ENCODE measurements at places on chromosomes 2 and 18.

GRCh38 chr2:70574618-70575017 is 21.0 kb upstream of the TGFA start:
- DNase-seq = no peak

GRCh38 chr2:150532020-150532419 is 44.6 kb upstream of the RND3 start:
- DNase-seq = no peak

- DNase-seq = peak; percentile 74
Measured at GRCh38 chr2:195498839-195499490, 158.1 kb upstream of the SLC39A10 start.

DNA sequence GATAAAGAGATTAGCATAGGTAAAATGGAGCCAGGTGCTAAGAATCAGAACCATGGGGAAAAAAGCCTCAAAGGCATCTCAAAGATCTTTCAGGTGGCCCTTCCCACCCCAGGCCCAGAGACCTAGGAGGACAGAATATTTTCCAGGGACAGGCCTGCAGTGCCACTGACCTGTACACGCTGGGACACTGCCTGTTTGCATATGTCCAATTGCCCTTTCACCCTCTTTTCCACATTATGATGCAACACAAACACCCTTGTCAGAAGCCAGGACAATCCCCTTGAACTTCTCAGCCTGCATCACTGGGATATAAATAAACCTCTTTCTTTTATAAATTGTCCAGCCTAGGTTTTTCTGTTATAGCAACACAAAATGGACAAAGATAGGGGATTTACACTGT is 419.1 kb downstream of the TRIB2 start:
- no peak for DNase-seq

- DNase-seq = no peak
Measured at GRCh38 chr2:231009236-231009919, 13.5 kb downstream of the SPATA3 start.

GRCh38 chr2:151900331-151900730 is 72.1 kb upstream of the ARL5A start:
- DNase-seq = no peak

- DNase-seq = peak; percentile 12
Measured at GRCh38 chr2:20103530-20103929, 52.1 kb upstream of the LAPTM4A start.

GRCh38 chr2:136443661-136444060 is 321.7 kb upstream of the THSD7B start:
- no peak for DNase-seq

GRCh38 chr2:237724811-237725478 is 73.6 kb upstream of the RBM44 start:
- DNase-seq = no peak

DNA sequence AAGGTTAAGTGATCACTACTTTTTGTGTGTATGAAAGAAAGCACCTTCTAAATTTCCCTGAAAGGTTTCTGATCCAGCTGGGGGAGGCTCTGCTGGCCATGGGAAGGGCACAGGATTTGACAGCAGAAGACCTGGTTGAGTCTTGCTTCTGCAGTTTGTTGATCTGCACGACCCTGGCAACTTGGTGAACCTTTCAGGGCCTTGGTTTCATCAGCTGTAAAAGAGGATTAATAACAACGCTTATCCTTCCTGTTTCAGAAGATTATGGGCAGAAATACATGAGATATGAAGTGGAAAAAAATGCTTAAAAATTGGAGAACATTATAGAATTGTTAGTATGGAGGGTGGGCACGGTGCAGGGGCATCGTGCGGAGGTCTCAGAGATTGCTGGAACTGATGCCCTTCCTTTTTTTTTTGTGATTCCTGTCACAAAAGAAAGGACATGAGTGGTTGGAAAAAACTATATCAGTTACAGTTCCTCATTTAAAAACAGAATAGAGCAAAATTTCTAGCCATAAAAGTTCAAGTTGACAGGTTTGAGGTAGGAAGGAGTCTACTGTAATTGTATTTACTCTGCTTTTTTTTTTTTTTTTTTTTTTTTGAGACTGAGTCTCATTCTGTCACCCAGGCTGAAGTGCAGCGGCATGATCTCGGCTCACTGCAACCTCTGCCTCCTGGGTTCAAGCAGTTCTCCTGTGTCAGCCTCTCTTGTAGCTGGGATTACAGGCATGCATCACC is 47.4 kb downstream of the MFSD6 start:
- no peak for DNase-seq

DNA sequence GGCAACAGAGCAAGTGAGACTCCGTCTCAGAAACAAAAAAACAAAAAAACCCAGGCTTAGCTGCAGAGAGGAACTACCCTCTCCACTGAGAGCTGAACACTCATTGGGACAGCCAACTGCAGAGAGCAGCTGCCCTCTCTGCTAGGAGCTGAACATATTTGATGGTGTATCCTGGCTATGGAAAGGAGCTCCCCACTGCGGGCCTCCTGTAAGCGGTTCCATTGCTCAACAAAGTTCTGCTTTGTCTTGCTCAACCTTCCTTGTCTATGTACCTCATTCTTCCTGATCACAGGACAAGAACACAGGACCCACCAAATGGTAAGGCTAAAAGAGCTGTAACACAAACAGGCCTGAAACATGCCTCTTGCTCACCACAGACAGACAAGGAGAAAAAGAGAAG is 246.3 kb upstream of the LRRTM4 start:
- DNase-seq = no peak

GRCh38 chr2:239150125-239151011 is 250.5 kb downstream of the HDAC4 start:
- no peak for DNase-seq

DNA sequence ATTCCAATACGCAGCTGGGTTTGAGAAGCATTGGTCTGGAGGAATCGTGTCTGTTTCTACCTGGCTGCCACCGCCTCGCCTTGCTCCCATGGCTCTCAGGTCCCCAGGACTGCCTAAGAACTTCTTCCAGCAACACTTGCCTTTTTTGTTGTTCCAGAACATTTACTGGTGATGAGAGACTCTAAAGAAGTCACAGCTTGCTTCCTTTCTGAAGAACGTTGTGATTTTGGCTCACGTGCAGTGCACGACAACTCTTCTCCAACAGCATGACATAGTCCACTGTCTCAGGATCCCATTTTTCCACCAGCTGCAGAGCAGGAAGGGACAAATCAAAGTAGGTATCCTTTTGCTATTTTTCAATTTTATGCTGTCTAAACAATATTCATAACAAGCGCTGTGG is 940.9 kb downstream of the SLC4A3 start:
- DNase-seq = no peak

- peak; percentile 9 for DNase-seq
Measured at GRCh38 chr2:235836491-235836911, 331.7 kb downstream of the GBX2 start.

- DNase-seq = no peak
Measured at GRCh38 chr2:168519534-168520308, 63.6 kb downstream of the CERS6 start.

DNA sequence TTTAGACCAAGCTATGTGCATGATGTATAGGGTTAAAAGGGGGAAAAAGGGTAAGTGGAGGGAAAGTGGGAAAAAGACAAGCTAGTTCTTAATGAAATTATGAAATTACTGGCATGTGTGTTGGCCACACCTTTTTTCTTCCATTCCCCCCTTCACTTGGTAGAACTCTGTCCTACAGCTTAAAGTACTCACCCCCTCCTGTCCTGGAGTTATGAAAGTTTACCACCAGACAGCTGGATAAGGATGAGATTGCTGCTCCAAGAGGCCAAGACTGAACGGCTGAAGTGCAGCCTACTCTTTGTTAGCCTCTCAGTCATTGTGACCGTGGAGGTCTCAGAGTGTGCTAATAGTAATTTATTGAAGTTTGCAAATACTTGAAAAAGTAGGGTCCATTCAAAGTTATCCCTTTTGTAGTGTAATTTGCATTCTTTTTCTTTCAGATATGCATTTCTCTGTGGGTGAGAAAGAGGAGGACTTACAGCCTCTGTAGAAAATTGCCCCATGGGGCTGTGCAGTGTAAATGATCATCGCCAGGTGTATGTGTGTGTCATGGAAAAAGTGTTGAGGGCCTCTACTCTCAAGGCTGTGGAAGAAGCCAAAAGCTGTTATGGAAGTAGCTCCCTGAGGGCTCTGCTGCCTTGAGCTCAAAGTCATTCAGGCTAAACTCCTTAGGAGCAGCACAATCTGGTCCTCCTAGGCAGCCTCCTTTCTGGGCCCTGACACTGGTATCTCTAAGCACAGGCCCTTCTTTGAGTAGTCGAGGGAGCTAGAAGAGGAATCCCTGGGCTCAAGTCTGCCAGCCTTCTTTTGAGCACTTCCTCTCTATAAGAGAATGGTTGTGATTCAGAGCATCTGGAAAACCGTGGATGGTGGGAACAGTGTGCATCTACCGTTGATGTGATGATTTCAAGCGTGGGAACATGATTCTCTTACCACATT is 46.2 kb downstream of the LHCGR start:
- DNase-seq = no peak

GRCh38 chr18:23640052-23640451 is 22.7 kb downstream of the ANKRD29 start:
- no peak for DNase-seq

- DNase-seq = no peak
Measured at GRCh38 chr18:42574871-42575270, 540.6 kb downstream of the RIT2 start.

DNA sequence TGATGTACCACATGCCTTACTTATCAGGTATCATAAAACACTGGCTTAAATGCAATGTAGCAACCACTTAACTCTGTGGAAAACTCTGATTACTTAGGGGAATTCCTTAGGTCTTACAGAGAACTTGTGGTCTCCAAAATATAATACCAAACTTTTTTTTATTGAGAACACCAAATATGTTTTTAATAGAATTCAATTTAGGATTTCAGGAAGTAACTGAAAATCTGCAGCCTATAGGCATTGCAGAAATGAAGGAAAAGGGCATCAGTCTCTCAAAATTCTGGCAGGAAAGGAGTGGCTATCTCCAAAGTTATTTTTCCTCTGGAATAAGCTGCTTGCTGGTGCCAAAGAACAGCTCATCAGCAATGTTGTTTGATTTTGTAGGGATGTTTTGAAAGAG is 105.3 kb upstream of the UGP2 start:
- DNase-seq = peak; percentile 66

- no peak for DNase-seq
Measured at GRCh38 chr2:61984682-61985081, 79.2 kb downstream of the COMMD1 start.

GRCh38 chr2:11742317-11742701 is 4.1 kb upstream of the LPIN1 start:
- peak; percentile 45 for DNase-seq

DNA sequence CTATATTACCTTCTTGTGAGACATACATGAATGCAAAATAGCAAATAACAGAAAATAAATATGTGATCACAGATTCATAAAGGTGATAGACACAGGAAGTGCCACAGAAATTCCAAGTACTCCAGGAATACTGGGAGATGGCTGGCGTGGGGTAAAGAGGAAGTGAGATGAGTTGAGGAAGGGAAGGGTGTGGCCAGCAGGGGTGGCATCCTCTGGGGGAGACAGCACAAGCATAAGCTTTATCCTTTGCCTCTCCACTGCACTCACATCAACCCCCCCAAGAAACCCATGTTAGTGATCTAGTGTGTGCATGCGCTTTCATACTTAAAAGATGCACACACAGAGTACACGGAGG is 94.8 kb upstream of the B3GNT7 start:
- DNase-seq = no peak

DNA sequence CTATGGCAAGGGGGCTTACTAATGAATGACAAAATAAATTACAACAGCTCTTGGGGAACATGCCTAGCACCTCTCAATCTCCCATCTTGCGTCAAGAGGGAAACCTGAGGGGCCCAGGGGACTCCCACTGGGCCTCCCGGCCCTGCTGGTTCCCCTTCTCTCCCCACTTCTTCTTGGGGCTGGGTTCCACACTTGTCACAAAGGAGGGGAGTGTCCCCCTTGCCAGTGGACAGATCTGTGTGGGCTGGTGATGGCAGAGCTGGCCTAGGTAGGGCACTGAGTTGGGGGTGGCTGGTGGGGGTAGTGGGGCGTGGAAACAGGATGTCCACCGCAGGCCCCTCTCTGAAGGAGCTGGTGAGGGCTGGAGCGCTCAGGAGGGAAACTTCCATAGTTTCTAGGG is 184.0 kb upstream of the HAAO start:
- no peak for DNase-seq

GRCh38 chr2:24315669-24316068 is 44.7 kb downstream of the ITSN2 start:
- no peak for DNase-seq

DNA sequence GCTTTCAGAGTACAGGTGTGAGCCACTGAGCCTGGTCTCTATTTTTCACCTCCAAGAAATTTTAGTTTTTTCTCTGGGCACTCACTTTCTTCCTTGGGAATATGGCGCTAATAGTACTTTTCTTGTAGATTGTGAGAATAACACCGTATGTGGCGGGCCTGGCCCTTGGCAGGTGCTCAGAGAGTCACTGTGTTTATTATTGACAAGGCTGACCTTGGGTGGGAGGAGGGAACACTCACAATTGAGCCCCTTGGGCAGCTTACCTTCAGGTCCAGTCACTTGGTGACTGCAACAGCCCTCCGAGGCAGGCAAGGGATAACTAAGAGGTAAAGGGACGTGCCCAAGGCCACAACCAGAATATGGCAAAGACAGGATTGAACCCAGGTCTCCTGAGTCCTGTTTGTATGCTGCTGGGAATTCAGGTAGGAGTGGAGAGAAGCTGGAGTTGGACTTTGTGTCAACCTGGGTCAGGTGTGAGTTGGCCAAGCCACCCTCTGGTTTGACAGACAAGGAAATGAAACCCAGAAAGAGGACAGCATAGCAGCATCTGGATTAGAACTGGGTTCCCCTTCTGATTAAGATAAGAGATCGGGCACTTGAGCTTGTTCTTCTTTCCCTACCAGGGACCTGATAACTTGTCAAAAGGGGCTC is 2.8 kb upstream of the STK25 start:
- no peak for DNase-seq

DNA sequence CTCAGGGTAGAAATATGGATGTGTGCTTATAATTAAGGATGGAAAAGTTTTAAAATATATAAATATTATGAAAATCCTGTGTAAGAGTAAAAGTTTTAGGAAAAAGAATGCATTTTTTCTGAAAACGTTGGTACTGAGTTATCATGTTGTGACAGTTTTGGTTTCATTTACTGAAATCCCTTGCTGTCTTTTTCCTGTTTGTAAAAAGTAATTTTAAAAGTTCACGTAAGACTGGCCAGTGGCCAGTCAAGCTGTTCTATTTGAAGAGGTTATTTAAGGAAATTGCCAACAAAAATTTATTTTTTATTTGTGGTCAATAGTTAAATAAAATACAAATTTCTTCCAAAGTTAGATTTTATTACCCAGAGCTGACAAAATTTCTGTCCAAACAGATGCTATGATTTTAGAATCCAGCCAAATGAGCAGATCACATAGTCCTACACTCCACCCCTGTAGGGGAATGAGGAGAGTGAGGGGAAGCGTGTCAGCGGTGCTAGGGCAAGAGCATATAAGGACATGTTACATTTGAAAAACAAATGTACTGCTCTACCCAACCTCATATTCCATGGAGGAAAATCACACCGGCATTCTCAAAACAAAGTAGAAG is 297.8 kb upstream of the TFPI start:
- no peak for DNase-seq

DNA sequence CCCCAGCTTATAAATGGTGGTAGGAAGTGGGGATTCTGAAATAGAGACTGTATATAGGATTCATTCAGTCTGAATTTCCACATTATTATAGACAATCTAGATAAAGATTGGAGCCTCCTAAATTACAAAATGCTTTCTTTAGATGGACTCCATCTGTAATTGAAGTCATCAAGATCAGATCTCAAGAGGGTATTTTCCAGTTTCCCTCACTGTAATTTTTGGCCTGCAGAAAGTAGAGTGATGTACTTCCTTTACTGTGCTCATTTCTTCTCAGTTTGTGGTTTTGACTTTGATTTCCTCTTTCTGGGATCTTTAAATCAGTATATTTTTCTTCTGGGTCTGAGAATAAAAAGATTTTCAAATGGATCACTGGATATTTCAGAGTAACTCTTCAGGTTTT is 7.2 kb downstream of the BABAM2 start:
- DNase-seq = no peak
